T-cell (primary cell): ENCODE measurements at places on chromosomes 7 and 10.

DNA sequence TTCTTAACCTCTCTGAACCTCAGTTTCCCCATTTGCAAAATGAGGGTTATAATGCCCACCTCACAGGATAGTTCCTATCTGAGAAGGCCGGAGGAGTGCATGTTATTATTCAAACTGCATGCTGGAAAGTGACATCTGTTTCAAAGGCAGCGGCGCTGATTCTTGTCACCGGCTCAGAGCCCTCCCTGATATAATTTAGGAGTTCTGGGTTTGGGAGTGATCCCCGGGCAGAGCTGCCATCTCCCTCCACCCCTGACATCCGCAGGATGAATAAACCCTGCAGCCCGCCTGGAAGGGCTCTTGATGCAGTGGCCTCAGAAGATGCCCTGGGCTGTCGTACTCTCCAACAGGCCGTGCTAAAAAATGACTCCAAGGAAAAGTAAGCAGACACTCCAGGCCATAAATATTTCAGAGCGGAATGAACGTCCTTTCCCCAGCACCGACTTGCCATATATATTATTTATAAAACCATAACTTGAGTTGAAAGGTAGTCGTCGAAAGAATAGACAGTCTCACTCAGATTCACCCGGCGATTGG is 47.0 kb upstream of the MYL10 start:
- no peak overlapping the region for H3K27ac ChIP-seq
- no peaks in the 10 kb centered on the region for H3K36me3 ChIP-seq
- H3K4me3 ChIP-seq: no peak overlapping the region
- H3K4me1 ChIP-seq: no peaks in the 10 kb centered on the region

DNA sequence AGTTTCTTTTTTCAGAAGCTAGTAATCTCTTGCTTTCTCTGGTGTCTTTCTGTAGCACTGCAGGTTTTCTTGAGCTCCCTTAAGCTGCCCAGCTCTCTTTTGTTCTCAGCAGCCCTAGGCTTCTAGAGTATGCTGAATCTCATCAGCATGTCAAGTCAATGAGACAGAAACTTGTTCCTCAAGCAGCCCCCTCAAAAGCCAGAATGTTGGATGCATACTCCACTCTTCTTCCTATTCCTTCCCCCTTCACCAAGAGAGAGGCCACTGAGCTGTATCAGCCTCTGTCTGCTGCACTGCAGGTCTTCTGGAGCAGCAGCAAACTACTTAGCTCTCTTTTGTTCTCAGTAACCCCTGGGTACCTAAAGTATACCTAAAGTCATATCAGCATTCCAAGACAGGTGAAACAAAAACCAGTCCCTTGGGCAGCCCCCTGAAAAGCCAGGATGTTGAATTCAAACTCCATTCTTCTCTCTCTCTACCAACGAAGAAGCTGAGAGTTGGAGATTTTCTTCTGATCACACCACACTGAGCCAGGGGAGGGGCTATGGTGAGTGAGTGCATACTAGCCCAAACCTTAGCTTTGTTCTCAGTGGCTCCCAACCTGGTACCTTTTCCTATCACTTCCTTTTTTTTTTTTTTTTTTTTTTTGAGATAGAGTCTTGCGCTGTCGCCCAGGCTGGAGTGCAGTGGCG is 73.3 kb upstream of the WAC start:
- H3K4me1 ChIP-seq: no peaks in the 10 kb centered on the region
- no peaks in the 10 kb centered on the region for H3K36me3 ChIP-seq
- no peak overlapping the region for H3K27ac ChIP-seq
- DNase-seq: no peak
- no peak overlapping the region for H3K4me3 ChIP-seq
- H3K27me3 ChIP-seq: peaks cover 10% of the 10 kb centered on the region

GRCh38 chr10:124619195-124619594 is 125.0 kb downstream of the FAM53B start:
- peak; percentile 35 for DNase-seq
- no peak overlapping the region for H3K4me3 ChIP-seq
- H3K27me3 ChIP-seq: no peaks in the 10 kb centered on the region
- H3K4me1 ChIP-seq: peaks cover 84% of the 10 kb centered on the region

GRCh38 chr7:41832941-41833340 is 130.1 kb upstream of the INHBA start:
- H3K36me3 ChIP-seq: no peaks in the 10 kb centered on the region
- no peaks in the 10 kb centered on the region for H3K4me1 ChIP-seq
- no peak overlapping the region for H3K27ac ChIP-seq
- DNase-seq: no peak
- H3K4me3 ChIP-seq: no peak overlapping the region

DNA sequence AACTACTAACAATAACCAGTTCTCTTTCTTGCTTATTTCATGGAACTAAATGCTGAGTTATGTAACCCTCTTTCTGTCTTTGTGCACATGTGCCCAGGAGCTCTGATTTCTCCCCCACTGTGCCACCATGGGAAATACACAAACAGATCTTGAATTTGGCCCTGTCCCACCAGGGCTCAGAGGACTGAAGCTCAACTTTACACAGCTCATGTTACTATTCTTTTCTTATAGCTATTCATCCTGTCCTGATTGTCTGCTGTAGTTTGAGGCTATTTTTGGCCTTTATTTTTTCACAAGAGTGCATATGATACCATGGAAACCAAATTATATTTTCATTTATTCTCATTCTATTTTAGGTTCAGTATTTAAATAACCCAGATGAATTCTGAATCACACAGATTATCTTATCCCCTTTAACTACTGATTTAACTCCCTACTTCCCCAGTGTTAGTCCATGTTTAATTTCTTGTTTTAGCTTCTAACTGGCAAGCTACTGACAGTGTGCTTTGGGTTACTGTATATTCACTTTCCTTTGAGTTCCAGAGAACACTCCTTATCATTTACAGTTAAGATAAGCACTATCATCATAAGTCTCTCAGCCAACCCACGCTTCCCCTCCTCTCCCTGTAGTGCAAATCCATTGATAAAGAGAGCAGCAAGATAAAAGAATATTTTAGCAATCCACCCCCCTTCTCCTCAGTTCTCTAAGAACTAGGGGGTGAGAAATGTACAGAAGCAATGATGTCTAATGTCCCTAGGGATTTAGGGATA is 71.8 kb upstream of the GSDME start:
- no peak overlapping the region for H3K4me3 ChIP-seq
- no peak for DNase-seq
- H3K27me3 ChIP-seq: no peaks in the 10 kb centered on the region
- peaks cover 2% of the 10 kb centered on the region for H3K4me1 ChIP-seq
- H3K36me3 ChIP-seq: no peaks in the 10 kb centered on the region
- H3K27ac ChIP-seq: no peak overlapping the region

GRCh38 chr7:142349670-142350405 is 92.0 kb upstream of the PRSS58 start:
- H3K27ac ChIP-seq: no peak overlapping the region
- no peaks in the 10 kb centered on the region for H3K36me3 ChIP-seq
- no peaks in the 10 kb centered on the region for H3K27me3 ChIP-seq
- no peak for DNase-seq
- H3K4me1 ChIP-seq: peaks cover 21% of the 10 kb centered on the region
- no peak overlapping the region for H3K4me3 ChIP-seq

DNA sequence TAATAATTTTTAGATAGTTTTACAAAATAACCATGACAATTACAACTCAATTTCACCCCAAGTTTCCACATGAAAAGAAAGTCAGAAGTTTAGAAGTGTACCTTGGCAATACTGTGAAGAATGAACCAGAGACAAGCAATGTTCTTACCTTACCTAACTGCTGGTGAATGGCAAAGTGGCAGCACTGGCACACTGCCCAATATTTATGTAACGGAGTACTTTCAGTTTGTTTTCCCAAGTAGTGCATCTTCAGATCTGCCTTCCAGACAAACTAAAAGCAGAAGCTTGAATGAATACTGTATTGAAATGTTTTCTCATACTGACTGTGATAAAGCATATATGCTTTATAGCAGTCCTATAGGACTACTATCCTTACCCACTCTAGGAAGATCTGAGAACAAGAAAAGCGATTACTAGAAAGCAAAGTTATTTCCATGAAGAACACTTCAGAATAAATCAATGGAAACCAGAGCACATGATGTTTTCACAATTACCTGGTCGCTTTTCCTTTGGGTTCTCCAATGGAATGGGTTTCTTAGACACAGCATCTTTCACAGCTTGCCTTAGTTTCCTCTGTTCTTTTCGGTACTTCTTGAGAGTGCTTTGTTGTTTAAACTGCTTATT is 1.5 kb downstream of the NOC3L start:
- peaks cover 14% of the 10 kb centered on the region for H3K4me1 ChIP-seq
- H3K27me3 ChIP-seq: no peaks in the 10 kb centered on the region
- H3K36me3 ChIP-seq: no peaks in the 10 kb centered on the region
- no peak overlapping the region for H3K4me3 ChIP-seq

GRCh38 chr10:94235461-94235860 is 127.3 kb downstream of the NOC3L start:
- H3K4me3 ChIP-seq: no peak overlapping the region
- peaks cover 3% of the 10 kb centered on the region for H3K27me3 ChIP-seq
- H3K36me3 ChIP-seq: no peaks in the 10 kb centered on the region
- H3K4me1 ChIP-seq: no peaks in the 10 kb centered on the region
- DNase-seq: no peak

DNA sequence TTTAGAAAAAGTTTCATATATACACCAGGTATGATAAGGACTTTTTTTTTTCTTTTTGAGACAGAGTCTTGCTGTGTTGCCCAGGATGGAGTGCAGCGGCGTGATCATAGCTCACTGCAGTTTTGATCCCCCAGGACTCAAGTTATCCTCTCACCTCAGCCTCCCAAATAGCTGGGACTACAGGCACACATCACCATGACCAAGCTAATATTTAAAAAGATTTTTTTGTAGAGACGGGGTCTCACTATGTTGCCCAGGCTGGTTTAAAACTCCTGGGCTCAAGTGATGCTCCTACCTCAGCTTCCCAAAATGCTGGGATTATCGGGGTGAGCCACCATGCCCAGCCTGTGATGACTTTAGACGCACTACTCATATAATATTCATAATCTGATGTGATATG is 2.2 kb upstream of the PRKCQ start:
- H3K4me3 ChIP-seq: peak overlapping the region; percentile 92
- H3K4me1 ChIP-seq: peaks cover 29% of the 10 kb centered on the region
- no peak for DNase-seq
- H3K27me3 ChIP-seq: no peaks in the 10 kb centered on the region

DNA sequence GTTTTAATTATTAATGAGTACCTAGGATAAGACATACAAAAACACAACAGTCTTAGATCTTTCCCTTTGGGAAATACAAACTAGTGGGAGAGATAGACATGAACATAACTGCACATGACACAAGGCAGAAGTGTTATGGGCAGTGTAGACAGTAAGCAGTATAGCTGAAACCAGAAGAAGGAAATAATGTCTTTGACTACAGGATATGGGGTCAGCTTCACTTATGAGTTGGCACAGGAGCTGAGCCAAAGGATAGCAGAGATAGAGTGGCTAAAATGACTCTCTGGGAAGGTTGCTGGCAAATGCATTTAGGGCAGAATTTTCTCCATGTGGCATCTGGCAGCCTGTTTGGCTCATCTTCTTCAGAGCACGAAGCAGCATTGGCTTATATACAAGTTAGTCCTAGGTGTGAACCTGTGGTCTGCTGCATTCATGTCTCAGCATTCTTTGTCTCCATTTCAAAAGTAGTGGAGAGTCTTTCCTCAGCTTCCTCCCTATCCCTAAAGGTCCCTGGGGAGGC is 60.3 kb upstream of the FEZF1 start:
- no peaks in the 10 kb centered on the region for H3K4me1 ChIP-seq
- H3K4me3 ChIP-seq: no peak overlapping the region
- DNase-seq: no peak
- no peaks in the 10 kb centered on the region for H3K27me3 ChIP-seq
- no peak overlapping the region for H3K27ac ChIP-seq

DNA sequence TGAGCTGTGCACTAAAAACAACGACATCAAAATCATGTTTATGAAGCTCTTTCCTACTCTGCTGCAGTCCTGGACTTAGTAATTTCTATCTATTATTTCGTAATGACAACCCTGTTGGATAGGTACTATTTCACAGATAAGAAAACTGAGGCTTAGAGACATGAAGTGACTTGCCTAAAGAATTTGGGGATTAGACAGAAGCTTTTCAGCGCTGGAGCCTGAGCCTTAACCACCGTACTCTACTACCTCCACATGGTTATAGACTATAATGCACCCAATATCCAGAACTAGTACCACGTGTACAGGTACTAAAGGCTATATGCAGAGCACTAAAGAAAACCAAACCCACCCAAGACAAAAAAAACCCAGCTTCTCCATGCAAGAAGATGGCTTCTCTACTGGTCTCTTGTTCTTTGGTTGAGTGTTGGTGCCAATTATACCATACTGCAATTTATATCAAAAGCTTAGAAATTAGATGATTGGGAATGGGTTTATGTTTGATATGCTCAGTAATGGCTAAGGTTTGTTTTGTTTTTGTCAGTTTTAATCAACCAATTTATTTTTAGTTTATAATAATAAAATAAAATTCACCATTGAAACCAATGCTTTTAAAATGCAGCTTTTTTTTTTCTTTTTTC is 6.5 kb upstream of the SNX10 start:
- no peak for DNase-seq
- peaks cover under 1% of the 10 kb centered on the region for H3K4me1 ChIP-seq
- H3K36me3 ChIP-seq: no peaks in the 10 kb centered on the region
- H3K27ac ChIP-seq: no peak overlapping the region

GRCh38 chr10:7874864-7875263 is 56.6 kb downstream of the TAF3 start:
- DNase-seq: no peak
- no peaks in the 10 kb centered on the region for H3K36me3 ChIP-seq
- no peaks in the 10 kb centered on the region for H3K4me1 ChIP-seq
- no peak overlapping the region for H3K4me3 ChIP-seq

DNA sequence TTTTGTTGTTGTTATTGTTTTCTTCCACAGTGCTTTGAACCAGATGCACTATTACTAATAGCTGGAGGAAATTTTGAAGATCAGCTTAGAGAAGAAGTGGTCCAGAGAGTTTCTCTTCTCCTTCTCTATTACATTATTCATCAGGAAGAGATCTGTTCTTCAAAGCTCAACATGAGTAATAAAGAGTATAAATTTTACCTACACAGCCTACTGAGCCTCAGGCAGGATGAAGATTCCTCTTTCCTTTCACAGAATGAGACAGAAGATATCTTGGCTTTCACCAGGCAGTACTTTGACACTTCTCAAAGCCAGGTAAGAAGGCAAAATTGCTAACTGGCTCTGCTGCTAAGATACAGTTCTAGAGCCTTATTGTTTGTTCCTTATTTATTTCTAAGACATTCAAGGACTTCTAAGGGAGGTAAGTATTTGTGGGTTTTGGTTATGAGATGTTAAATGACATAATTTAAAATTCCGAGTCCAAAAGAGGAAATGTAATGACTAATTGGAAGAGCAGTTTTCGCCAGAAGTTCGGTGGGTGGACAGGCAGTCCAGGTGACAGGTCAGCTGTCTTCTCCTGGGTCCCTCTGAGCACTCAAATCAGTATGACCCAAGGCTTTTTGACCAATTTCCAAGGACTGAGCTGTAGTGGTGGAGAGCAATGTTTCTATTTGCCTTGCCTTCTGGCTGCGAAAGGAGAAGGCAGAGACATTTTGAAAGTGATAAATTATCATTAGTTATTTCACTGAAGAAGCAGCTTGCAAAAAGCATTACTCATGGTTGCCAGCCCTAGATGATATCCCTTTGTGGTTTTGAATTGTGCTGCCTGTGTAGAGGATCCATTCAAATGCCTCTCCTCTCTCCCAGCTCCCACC is 10.1 kb downstream of the SLC39A12 start:
- DNase-seq: no peak
- no peaks in the 10 kb centered on the region for H3K27me3 ChIP-seq
- no peak overlapping the region for H3K27ac ChIP-seq
- no peak overlapping the region for H3K4me3 ChIP-seq
- H3K36me3 ChIP-seq: no peaks in the 10 kb centered on the region

- H3K4me1 ChIP-seq: no peaks in the 10 kb centered on the region
- no peak overlapping the region for H3K27ac ChIP-seq
- H3K36me3 ChIP-seq: peaks cover 7% of the 10 kb centered on the region
- no peaks in the 10 kb centered on the region for H3K27me3 ChIP-seq
These were observed 269.2 kb downstream of the MAD1L1 start for GRCh38 chr7:1963575-1963974.
